CD4-positive, alpha-beta T cell (primary cell): ENCODE measurements at places on chromosomes 6 and 20.
A peak's percentile ranks its signal among the peaks of the same experiment; 100 is the strongest.

DNA sequence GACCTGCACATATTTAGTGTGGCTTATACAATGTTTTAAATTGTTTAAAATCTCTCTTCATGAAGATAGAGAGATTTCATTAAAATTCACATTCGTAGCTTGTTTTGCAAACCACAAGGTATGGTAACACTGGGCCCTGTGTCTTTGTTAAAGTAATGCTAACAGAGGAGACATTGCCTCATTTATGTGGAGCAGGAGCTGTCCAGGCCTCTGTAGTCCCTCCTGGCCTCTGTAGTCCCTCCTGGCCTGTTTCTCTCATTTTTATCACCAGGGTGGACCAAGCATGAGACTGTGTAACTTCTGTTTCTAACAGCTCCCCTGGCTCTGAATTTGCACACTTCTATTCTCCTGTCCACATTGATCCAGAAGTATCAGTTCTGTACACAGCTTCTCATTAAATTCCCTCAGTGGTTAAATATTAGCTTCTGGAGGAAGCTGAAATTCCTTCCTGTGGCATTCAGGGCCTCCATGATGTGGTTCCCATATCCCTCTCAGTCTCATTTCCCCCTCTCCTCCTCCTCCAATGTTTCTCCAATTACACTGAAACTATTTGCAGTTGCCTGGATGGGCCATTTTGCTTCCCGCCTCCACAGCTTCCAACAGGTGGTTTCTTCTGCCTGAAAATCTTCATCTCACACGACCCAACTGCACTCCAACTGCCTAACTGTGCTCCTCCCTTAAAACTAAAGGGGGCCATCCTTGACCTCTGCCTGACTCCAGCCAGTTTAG, 340.4 kb downstream of the SYNE1 start:
- H3K27me3 ChIP-seq: no peaks in the 10 kb centered on the region
- peaks cover 39% of the 10 kb centered on the region for H3K36me3 ChIP-seq
- peaks cover 8% of the 10 kb centered on the region for H3K4me1 ChIP-seq
- no peak overlapping the region for H3K27ac ChIP-seq
- no peak for DNase-seq
- H3K4me3 ChIP-seq: no peak overlapping the region

DNA sequence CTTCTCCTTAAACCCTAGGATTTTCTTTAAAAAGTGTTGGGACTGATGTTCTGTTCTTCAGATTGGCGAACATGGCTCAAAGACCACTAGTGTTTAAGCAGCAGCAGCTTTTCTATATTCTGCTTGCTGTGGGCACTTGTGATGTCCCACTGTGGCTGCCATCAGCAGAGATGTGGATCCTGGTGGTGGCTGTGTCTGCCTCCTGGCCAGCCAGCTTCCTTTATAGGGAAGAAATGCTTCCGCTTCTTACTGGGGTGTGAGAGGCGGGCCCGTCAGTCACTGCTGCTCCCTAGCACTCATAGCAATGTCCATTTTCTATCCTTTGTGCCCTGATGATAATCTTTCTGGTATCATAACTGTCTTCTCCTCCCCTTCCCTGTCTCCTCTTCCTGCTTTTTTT, 66.7 kb upstream of the ESR1 start:
- H3K36me3 ChIP-seq: no peaks in the 10 kb centered on the region
- no peak overlapping the region for H3K4me3 ChIP-seq
- H3K27me3 ChIP-seq: no peaks in the 10 kb centered on the region
- no peak for DNase-seq
- no peak overlapping the region for H3K27ac ChIP-seq

- no peaks in the 10 kb centered on the region for H3K27me3 ChIP-seq
- no peaks in the 10 kb centered on the region for H3K36me3 ChIP-seq
- no peak overlapping the region for H3K27ac ChIP-seq
- no peak for DNase-seq
- H3K4me1 ChIP-seq: no peaks in the 10 kb centered on the region
- H3K4me3 ChIP-seq: no peak overlapping the region
These were observed 658.4 kb downstream of the PHF3 start for GRCh38 chr6:64294034-64294433.

DNA sequence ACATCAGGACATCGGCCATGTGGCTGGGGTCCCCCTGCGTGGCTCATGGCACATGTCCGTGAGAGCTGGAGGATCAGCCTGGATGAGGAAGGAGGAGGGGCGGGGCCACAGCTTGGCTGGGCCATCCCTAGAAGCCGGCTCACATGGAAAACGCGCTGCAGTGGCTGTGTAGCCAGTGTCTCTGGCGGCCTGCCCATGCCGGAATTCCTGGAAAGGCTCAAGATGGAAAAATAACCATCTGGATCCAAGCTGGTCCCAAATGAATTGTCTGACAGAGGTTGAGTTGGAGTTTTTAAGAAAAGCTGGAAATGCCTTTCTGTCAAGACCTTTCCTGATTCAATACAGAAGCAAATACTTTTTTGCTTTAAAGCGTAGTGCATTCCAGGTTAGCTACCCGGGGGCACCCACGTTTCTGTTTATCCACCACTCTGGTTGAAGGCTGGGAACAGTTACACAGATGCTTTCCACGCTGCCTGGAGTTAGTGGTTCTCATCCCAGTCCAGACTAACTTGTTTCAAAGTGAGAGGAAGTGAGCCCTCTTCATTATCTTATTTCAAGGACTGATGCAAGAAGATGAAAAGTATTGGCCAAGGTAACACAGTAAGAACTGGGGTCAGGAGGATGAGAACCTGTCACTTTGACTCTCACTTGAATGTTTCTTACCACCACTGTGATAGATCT, 99.0 kb downstream of the GMPR start:
- no peaks in the 10 kb centered on the region for H3K27me3 ChIP-seq
- H3K27ac ChIP-seq: no peak overlapping the region
- no peaks in the 10 kb centered on the region for H3K36me3 ChIP-seq
- H3K4me3 ChIP-seq: no peak overlapping the region
- no peak for DNase-seq

DNA sequence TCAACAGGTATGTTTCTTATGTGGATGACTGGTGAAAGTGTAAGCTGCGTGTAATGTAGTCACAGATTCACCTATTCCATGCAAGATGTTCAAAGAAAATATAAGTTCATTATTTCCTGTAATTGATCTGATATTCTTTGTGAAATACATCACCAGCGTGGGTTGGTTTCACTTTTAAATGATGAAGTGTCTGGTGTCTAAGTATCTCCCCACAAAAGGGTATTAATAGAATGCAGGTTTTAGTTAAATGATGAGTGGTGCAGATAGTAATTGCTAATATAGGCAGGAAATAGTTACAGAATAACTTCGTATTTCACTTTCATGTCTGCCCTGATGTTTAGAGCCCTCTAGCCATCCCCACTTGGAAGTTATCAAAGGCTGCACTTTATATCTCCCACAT, 22.2 kb downstream of the PGBD1 start:
- H3K27ac ChIP-seq: no peak overlapping the region
- DNase-seq: no peak
- no peak overlapping the region for H3K4me3 ChIP-seq

GRCh38 chr6:151747896-151748295, 59.6 kb upstream of the ESR1 start:
- no peak for DNase-seq
- H3K4me3 ChIP-seq: no peak overlapping the region
- H3K27me3 ChIP-seq: no peaks in the 10 kb centered on the region
- no peaks in the 10 kb centered on the region for H3K36me3 ChIP-seq
- no peak overlapping the region for H3K27ac ChIP-seq

- no peaks in the 10 kb centered on the region for H3K27me3 ChIP-seq
- no peak overlapping the region for H3K27ac ChIP-seq
- no peak overlapping the region for H3K4me3 ChIP-seq
- H3K4me1 ChIP-seq: peaks cover 8% of the 10 kb centered on the region
- DNase-seq: peak; percentile 16
- H3K36me3 ChIP-seq: no peaks in the 10 kb centered on the region
These were observed 54.0 kb upstream of the REV3L start for GRCh38 chr6:111536910-111537527.

DNA sequence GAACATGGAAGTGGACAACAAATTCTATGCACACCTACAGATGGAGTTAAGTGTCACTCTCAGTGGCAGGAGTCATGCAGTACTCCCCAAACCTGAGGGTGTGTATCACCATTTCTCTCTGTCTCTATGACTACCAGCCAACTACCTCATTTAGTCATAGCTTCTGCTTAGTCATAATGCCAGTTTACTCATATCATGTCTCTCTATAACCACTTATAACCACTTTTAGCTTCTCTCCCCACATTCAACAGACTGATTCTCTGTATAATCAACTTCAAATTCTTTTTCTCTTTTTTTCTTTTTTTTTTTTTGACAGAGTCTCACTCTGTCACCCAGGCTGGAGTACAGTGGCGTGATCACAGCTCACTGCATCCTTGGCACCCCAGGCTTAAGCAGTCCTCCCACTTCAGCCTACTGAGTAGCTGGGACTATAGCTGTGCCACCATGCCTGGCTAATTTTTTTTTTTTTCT, 13.8 kb upstream of the GTF3C6 start:
- no peak for DNase-seq
- H3K27me3 ChIP-seq: no peaks in the 10 kb centered on the region
- no peak overlapping the region for H3K4me3 ChIP-seq
- H3K27ac ChIP-seq: no peak overlapping the region
- H3K36me3 ChIP-seq: no peaks in the 10 kb centered on the region

DNA sequence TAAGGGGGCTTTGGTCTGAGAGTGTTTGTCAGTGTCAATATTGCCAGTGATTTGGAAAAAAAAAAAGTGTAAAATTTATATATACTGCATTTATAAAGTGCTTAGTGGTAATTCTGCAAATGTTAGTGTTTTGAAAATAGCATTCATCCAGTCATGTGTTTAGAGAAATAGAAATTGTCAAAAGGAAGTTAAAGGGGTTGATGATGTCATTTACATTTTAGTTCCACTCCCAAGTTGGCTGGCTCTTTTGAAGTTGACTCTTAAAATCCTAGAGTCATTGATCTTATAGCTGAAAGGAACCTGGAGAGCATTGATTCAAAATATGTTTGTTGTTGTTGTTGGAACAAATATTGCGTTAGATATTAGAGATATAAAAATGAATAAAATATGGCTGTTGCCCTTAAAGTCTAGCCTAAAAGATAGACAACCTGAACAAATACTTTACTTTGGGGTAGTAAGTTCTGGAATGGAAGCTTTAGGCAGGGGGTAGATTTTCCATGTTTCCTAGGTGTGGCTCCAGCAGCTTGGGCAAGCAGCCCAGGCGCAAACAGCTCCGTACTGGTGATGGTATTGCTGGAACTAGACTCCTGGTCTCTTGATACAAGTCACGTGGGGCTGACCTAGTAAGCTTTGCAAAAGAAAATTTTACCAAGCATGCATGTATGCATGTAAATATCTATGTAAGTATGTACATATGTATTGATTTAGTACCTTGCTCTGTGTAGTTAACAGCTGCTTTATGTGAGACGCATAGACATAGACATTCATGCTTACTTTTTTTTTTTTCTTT, 46.3 kb downstream of the HIVEP1 start:
- no peaks in the 10 kb centered on the region for H3K27me3 ChIP-seq
- H3K36me3 ChIP-seq: no peaks in the 10 kb centered on the region
- no peak overlapping the region for H3K4me3 ChIP-seq
- no peak overlapping the region for H3K27ac ChIP-seq

DNA sequence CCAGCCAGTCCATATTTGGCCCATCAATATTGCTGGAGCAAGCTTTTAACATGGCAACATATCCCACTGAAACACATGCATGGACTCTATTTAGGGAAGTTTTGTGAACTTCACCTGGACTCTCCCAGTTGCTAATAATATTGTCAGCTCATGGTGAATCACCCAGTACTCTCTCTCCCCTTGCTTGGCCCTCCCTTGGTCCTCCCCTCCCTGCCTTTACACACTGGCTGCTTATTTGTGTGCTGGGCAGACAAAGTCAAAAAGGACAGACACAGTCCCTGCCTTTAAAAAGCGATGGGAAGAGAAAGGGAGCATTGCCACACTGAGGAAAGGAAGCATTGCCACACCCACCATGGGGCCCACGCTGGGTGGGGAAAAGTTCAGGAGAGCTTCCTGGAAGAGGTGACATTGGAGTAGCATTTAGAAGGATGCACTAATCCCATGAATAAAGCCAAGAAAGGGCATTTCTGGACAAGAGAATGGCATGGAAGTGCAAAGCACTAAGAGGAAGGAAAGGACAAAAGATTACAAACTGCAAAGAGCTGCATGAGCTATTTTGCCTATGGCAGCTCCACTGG, 143.4 kb upstream of the EXOC2 start:
- H3K4me1 ChIP-seq: no peaks in the 10 kb centered on the region
- DNase-seq: no peak
- H3K27ac ChIP-seq: no peak overlapping the region
- no peaks in the 10 kb centered on the region for H3K36me3 ChIP-seq
- H3K4me3 ChIP-seq: no peak overlapping the region
- H3K27me3 ChIP-seq: peaks cover 6% of the 10 kb centered on the region

DNA sequence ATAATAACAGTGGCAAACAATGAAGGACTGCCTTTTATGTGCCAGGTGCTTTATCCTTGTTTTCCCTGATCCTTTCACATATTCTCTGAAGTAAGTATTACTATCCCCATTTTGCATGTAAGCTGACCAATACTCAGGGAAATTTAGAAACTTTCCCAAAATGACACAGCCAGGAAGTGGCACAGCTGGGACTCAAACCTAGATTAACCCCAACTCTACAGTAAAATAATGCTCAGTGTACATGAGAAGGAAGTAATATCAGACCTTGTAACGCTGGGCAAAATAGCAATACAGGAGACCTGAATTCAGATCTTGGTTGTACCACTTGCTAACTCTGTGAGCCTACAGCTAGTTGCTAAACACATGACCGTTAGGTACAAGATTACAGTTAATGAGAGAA, 26.8 kb upstream of the NRSN1 start:
- no peak overlapping the region for H3K27ac ChIP-seq
- no peak overlapping the region for H3K4me3 ChIP-seq
- no peaks in the 10 kb centered on the region for H3K27me3 ChIP-seq
- no peaks in the 10 kb centered on the region for H3K4me1 ChIP-seq

DNA sequence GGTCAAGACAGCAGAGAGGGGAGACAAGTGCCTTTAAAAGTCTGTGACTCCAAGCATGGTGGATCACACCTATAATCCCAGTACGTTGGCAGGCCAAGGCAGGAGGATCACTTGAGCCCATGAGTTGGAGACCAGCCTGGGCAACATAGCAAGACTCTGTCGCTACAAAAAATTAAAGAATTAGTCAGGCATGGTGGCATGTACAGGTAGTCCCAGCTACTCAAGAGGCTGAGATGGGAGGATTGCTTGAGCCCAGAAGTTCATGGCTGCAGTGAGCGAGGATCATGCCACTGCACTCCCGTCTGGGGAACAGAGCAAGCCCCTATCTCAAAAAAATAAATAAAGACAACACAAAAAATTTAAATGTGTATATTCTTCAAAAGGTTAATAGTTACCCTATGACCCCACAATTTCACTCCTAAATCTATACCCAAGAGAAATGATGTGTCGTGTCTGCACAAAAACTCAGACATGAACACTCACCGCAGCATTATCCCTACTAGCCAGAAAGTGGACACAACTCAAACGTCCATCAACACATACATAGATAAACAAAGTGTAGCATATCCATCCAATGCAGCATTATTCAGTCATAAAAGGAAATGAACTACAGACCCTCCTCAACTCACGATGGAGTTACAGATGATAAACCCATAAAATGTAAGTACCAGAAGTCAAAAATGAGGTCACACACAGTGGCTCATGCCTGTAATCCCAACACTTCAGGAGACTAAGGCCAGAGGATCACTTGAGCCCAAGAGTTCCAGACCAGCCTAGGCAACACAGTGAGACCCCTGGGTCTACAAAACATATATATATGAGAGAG, 23.9 kb downstream of the ZMYND8 start:
- H3K27me3 ChIP-seq: no peaks in the 10 kb centered on the region
- peaks cover 37% of the 10 kb centered on the region for H3K36me3 ChIP-seq
- H3K4me1 ChIP-seq: peaks cover 18% of the 10 kb centered on the region

- H3K27ac ChIP-seq: no peak overlapping the region
- H3K27me3 ChIP-seq: no peaks in the 10 kb centered on the region
- no peaks in the 10 kb centered on the region for H3K4me1 ChIP-seq
- no peak overlapping the region for H3K4me3 ChIP-seq
- no peaks in the 10 kb centered on the region for H3K36me3 ChIP-seq
These were observed 34.2 kb upstream of the SRPK1 start for GRCh38 chr6:35955071-35955470.
